ENCODE measurements at places on chromosomes 12 and 14.

GRCh38 chr12:111598637-111599452, at the start of gene ATXN2:
TSS of gene ATXN2 (minus strand) at chr12:111599315. CDS start at chr12:111599034, 281 bp downstream.
- DNase-seq: peak; percentile 67

DNA sequence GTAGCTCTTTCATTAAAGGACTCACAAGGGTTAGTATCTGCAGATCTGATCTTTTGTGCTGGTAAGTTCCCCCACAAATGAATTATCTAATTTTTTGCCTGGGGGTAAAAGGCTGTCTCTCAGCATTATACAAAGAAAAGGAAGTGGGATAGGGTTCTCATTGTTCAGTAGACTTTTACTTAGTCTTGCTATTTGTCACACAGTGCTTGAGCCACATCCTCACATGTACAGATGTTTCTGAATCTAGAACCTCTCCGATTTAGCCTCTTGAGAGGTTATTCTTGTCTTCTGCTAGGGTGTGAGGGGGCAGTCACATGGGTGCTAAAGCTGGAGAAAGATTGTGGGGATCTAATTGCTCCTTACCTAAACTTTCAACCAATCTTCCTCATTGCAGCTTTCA, 93.0 kb downstream of the SLC41A2 start:
- DNase-seq: no peak

DNA sequence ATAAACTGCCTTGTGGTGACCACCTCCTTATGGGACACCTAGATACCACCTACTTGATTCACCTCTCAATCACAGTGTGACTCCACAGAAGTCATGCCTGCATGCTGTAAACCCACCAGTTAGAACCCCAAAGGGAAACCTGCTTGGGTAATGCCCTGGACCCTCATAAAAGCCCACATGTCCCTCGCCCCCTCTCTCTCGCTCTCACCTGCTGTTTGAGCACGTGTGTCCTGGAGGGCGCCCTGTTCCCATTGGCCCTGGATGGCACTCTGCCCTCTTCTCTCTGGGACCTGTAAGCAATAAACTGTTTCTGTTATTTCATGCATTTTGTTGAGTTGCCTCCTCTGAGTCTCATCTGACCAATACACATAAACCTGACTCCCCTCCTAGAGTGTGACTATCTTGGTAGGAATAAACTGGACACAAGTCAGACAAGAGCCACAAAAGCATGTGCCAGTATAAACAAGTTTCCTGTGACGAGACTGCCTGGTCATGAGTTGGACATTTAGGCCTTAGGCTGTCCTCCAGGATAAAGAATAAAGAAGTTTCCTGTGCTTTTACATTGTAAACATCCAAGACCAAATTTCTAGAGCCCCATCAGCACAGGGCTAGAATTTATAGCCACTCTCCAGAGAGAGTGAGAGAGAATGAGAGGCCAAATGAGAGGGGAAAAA, 8.6 kb downstream of the IFI27L2 start:
- peak; percentile 12 for DNase-seq

DNA sequence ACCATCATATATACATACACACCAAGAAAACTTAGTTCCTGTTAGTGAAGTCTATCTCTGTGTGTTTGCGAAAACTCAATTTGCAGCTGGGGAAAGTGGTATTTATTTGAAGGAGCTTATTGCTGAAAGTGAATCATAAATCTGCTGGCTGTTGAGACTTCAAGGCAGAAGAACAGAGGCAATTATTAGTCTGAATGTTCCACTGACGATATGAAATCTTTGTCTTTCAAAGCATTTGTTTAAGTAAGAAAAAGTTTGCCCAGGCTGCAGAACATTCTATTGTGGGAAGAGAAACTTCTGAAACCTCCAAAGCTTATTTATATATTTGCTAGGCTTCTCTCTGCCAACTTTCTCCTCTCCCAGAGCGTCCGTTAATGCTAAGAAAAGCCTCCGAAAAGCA, 255.7 kb upstream of the TMPO start:
- DNase-seq: no peak

DNA sequence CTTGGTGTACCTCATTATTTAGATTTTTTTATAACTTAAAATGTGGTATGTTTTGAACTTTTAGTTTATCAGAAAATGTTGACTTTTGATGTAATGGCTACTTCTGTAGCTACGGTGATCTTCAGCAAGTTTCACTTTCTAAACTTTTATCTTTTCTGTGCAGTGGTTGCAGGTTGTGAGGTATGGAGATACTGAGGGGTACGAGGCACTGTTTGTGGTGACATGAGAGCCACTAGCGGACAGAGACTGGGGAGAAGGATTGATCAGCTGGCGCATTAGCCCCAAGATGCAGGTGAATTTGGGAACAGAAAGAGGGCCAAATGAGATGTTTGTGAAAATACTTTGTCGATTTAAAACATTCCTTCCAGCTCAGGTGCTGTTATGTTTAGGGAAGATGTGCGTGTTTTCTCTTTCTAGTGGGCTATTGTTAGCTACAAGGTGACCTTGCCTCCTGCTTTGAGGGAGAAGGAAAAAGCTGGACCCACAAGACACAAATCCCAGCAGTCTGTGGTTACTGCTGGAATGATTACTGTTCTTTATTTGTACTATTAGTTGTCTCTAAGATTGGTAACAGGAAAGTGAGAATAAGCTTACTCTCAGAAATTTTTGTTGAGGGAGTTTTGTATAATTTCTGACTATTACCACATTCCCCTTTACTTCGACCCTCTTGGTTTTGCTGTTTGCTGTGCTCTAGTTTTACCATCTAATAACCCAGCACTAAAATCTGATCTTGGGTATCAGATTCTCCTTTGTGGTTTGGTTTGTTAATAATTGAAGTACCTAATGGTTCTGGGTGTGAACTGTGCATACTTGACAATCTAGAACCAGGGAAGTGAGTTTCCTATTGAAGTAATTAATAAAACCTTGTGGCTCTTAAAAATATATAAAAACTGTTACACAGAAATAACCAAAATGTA, 61.7 kb downstream of the FBXO34 start:
- no peak for DNase-seq

- DNase-seq: no peak
Measured at GRCh38 chr12:60684988-60685655, 1089.3 kb downstream of the SLC16A7 start.

DNA sequence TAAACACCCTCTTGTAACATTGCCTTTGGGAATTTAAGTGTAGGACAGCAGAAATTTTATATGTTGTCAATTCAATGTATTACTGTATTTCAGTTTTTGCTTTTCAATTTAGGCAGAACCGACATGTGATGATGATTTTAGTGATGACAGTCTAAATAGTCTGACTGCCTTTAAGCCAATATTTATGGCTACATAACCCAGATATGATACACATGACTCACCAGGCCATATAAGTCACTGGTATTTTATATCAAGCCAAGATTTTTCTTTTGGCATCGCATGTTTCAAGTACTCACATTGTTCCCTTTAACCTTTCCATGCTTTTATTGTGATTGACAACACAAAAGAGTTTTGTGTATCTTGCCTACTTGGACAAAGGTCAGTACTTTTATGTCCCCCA, 13.6 kb upstream of the PPM1A start:
- no peak for DNase-seq

DNA sequence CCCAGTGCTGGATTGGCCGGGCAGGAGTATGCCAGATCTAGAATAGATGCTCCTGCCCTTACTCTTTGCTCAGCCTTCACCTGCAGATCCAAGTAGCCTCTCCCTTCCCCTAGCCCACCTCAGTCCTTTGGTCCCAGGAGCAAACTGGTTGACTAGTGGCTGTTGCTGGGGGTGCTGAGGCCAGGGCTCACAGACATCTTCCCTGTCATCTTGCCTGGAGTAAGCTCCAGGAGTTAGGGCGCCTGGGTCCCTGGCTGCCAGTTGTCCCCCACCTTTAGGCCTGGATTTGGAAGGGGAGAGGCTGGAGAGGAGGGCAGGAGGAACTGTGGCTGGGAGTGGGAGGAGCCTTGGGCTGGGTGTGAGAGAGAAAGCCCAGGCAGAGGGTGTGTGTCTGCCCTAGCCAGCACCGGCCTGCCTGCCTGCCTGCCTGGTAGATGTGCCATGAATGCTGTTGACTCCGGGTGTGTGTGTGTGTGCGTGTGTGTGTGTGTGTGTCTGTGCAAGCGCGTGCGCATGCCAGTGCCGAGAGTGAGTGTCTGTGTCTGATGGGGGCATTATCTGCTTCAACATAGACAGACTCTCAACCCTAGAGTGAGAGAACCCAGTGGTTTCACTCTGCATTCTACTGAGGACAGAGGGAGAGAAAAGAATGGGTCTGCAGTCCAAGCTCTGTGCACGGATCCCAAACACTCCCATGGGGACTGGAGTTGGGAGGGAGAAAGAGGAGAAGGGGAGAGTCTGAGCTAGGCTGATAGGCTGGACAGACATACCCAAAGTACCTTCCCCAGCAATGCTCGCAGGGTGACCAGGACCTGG, 845 bp upstream of the RARG start:
- no peak for DNase-seq

DNA sequence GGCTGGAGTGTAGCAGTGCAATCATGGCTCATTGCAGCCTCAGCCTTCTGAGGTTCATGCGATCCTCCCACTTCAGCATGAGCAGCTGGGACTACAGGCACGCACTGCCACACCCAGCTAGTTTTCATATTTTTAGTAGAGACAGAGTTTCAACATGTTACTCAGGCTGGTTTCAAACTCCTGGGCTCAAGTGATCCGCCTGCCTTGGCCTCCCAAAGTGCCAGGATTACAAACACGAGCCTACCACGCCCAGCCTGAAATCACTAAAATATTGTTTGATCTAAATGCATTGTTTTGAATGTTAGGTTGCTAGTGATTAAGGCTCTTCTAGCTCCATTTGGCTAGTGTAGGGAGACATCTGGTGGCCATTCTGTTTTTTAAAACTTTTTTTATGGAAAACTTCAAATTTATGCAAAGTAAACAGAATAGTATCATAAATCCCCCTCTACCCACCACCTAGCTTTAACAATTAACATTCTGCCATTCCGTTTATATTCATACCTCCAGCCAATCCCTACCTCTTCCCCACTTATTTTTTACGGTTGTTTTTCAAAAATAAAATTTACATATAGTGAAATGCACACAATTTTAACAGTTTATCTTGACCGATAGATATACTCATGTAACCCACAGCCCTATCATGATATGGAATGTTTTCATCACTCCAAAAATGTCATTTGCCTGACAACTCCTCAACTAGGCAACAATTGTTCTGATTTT, 37.8 kb downstream of the MYO1H start:
- no peak for DNase-seq

- DNase-seq: no peak
Measured at GRCh38 chr14:32189811-32190210, 12.0 kb upstream of the RNU6-7 start.

All from stimulated activated CD8-positive, alpha-beta memory T cell treated with anti-CD3 and anti-CD28 coated beads, Interleukin-4, amount 100 ng/mL, for 48 hours (primary cell).